ENCODE measurements at places on chromosomes 11 and 22.

- DNase-seq: no peak
These were observed 113.9 kb upstream of the ANO1 start for GRCh38 chr11:69964247-69964643.

DNA sequence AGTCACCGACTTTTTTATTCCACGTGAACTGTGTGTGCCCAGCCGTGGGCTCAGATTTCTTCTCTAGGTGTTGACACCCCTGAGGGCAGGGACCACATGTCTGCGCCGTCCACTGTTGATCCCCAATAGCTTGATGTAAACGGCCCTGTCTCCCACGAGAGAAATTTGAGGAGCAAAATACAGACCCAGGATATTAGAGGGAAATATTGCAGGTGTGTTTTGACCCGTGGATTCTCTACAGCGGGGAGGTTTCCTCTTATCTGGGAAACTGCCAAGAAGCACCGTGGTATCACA, 437.5 kb downstream of the TBC1D22A start:
- DNase-seq: no peak

GRCh38 chr11:8099291-8099899, 18.4 kb downstream of the TUB start:
- peak; percentile 57 for DNase-seq

DNA sequence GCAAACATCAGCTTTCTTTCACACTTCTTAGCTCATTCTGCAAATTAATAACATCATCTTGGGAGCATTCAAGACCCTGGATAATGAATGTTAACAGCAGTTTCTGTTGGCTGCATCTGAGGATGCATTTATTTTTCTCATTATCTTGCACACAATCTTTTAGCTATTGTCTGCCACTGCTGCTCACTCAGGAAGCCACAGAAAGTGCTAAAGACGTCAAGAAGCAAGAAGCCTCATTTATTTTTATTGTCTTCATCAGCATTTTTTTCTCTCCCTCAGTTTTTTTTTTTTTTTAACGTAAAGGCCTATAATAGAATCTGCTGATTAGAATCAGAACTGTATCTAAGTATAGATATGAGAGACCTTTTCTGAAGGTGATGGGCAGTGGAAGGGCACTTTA, 1339.4 kb downstream of the FAM181B start:
- no peak for DNase-seq

- no peak for DNase-seq
These were observed 2.1 kb downstream of the CD44 start for GRCh38 chr11:35141071-35141470.

DNA sequence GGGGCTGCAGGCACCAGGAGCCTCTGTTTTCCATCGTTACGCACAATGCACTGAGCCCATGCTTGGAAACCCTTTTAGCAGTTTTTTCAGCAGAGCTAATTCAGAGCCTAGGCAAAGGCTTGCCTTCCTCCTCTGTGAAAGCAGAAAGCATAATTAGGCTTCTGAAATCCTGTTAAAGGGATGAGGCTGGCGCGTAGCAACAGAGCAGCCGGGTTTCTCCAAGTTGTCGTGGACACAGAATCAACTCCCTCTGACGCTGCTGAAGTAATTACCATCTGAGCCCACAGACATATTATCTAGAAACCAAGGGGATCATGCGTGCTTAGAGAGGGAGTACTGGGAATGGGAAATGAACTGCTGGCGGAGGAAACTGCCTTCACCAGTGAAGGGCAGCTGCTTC, 85.4 kb downstream of the MYO18B start:
- no peak for DNase-seq

DNA sequence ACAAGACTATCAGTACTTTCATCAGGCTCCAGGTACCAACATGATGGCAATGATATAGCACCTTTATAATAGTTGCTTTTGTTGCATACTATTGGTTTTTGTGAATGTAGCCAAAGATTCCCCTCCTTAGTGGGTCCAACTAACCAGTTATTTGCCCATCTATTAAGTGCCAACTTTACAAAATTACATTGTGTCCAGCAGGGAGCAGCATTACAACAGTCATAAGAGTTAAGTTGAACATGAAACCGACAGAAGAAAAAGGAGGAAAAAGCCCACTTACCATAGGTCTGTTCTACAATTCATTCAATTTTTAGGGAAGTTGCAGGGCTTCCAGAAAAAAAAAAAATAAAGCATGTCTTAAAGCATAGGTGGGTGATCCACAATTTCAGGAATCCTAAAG, 21.6 kb downstream of the IMMP1L start:
- peak; percentile 37 for DNase-seq

DNA sequence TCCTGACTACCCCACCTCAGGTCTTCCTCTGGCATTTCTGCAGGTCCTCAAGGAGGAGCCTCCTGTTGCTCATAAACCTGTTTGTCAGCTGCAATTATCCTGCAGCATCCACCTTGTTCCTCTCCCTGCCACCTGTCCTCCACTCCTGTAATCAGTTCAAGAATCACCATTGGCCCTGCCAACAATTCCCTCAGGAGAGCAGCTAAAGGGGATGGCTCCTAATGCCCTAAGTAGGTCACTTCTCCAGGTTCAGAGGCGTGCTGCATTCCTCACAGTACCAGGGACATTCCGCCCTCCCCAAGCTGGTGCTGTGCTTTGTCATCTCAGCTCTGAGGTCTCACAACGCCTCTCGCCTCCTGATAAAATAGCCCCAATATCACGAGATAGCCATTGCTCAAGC, 2.1 kb downstream of the CLDN25 start:
- no peak for DNase-seq

DNA sequence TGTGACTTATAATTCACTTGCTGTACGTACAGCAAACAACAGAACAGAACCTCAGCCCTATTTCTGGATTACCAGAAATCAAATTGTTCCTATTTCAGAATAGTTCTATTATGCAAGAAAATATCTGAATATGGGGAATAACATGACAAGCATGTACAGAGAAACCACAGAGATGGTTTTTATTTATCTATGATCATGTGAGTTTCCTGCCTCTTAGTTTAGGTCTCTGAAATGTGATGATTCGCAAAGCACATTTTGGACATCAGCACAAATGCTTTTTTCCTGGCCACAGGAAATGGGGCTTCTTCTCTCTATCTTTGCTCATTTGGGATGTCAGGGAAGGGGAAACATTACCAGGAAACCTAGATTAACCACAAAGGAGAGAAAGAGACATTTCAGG, 266.7 kb upstream of the CTSC start:
- peak; percentile 52 for DNase-seq

DNA sequence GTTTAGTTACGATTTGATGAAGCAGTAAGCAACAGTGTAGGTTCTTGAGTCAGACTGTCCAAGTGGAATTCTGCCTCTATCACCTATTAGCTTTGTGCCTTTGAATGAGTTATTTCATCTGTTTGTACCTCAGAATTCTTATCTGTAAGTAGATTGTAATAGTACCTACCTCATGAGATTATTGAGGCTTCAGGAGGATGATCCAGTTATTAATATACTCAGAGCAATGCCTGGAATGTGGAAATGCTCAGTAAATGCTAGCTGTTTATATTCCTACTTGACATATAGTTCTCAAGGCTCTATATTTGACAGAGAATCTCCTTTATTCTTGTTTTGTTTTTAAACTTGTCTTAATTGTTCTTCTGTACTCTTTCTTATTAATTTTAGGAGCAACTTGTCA, 70.1 kb downstream of the SFI1 start:
- DNase-seq: no peak

GRCh38 chr11:1453611-1454034, 33.0 kb downstream of the MOB2 start:
- DNase-seq: no peak

GRCh38 chr11:67617243-67617953, 10.7 kb downstream of the NDUFV1 start:
- no peak for DNase-seq

- DNase-seq: no peak
These were observed 12.9 kb upstream of the WT1 start for GRCh38 chr11:32448232-32448631.

GRCh38 chr11:27874998-27875830, 175.0 kb upstream of the BDNF start:
- no peak for DNase-seq

- DNase-seq: no peak
These were observed 41.8 kb downstream of the CCDC81 start for GRCh38 chr11:86416494-86416893.

- no peak for DNase-seq
These were observed 34.0 kb downstream of the AMPD3 start for GRCh38 chr11:10488934-10489691.

DNA sequence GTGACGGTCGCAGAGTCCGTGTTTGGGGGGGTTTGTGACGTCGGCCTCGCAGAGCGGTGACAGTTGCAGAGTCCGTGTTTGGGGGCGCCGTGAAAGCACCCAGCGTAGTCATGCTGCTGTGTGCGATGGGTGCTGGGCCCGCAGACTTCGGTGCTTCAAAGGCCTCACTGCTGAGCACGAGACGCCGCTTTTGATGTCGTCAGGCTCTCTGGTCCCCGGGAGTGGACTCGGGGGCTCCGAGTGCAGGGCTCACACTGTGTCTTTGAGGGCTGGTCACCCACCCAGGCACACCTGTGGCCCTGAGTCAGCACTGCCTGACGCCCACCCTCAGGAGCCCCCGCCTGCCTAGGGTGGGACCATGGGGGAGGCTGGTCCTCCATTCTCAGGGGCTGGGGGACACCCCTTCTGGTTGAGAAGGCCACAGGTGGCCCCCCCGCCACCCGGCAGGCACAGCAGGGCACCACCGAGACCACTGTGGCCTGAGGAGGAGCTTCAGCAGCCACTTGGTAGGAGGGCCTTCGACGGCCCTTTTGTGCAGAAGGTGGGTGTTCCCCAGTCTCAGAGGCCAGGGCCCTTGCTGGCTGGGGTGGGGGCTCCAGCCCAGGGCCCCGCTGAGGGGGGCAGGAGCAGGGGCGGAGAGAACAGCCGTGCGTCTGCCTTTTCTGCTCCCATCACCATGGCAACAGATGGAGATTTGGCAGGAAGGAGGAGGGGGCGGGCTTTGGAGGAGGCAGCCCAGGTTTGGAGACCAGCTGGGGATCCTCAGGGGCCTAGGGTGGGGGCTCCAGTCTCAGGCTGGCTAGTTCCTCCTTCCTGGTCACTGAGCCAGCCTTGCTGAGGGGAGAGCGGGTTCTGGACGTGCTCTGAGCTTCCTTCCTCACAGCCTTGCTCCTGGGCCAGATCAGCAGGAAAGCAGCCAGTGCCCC, 20.9 kb downstream of the BRSK2 start:
- DNase-seq: no peak

Data from stromal cell of bone marrow (primary cell).